Central memory CD4-positive, alpha-beta T cell (primary cell): ENCODE measurements at places on chromosomes 1 and 21.

DNA sequence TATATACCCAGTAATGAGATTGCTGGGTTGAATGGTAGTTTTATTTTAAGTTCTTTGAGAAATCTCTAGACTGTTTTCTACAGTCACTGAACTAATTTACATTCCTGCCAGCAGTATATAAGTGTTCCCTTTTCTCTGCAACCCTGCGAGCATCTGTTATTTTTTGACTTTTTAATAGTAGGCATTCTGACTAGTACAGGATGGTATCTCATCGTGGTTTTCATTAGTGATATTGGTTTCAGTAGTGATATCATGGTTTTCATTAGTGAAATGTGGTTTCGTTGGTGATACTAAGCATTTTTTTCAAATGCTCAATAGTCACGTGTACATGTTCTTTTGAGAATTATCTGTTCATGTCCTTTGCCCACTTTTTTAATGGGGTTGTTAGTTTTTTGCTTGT, 316.8 kb downstream of the PTBP2 start:
- DNase-seq = no peak

GRCh38 chr1:1356796-1357401, 1.5 kb downstream of the MXRA8 start:
- DNase-seq = no peak

DNA sequence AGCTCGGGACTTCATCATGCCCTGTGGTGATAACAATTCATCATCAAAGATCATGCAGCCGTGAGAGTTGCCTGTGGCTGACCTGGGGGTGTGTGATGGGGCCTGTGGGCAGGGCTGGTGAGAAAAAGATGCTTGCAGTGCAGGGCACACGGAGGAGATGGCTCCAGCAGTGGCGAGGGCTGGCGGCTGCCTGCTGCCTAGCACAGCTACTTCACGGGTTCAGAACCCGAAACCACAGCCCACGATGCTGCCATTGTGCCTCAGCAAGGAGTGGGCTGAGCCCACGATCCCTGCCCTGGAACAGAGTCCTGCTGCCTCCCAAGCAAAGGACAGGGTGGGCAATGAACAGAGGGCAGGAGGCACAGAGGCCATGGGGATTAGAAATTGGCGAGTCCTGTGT, 631 bp upstream of the KRTAP10-9 start:
- DNase-seq = no peak

DNA sequence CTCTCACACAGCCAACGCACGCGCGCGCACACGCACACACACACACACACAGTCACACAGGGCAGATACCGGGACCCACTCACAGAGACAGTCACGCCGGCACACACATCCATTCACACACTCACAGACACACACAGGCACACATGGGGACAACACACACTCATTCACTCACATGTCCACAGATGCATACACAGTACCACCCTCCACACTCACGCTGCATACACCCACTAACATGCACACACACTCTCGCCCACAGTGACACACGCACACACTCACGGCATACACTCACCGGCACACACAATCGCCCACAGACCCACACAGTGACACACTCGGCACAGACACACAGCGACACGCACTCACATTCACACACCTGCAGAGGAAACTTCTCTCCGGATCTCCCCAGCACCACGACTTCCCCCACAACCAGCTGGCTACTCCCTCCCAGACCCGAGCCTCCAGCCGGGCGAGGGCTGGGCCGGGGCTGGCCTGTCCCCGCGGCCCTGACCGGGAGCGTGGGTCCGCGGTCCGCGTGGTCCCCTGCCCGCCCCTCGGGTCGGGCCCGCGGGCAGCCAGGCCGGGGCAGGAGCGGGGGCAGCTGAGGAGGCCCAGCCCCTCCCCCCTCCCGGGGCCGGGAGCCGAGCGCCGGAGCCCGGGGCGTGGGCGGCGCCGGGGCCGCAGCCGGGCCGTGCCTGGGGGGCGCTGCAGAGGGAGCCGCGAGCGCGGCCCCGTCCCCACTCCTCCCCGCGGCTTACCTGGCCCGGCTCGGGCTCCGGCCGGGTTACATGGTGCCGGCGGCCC, 552 bp downstream of the DLGAP3 start:
- no peak for DNase-seq

- no peak for DNase-seq
Observed at GRCh38 chr1:240005997-240006650, 85.6 kb upstream of the FMN2 start.

DNA sequence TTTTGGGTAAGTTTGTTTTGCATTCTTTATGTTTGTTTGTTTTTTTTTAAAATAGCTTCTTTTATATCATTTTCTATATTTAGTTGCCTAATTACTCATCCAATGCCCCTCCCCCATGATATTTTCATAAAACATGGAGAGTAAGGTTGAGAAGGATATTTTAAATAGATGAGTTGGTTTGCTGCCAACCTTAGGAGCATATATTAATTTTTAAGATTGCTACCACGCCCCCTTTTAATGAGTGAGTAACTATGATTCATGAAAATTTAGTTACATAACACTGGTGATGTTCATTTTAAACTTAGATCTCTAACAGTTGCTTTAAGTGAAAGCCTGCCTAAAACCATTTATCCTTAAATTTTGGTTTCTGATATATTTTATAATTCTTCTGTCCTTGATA, 18.7 kb downstream of the TMEM50A start:
- DNase-seq = no peak

DNA sequence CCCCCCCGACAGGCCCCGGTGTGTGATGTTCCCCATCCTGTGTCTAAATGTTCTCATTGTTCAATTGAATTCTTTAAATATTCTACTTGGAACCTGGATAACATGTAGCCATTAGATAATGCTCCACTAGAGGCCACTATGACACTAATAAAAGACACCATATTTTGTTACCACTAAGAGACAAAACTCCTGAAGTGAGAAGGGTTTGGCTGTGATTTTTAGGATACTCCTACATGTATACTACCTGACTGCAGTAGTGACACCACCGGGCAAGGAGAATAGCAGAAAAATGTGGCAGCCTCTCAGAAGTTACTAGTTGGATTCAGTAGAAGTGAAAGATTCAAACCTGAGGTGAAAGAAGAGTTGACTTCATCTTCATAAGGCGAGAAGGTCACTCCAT, 36.0 kb downstream of the F5 start:
- DNase-seq = peak; percentile 38

- DNase-seq = no peak
Observed at GRCh38 chr1:214952648-214953047, 129.9 kb upstream of the KCNK2 start.

DNA sequence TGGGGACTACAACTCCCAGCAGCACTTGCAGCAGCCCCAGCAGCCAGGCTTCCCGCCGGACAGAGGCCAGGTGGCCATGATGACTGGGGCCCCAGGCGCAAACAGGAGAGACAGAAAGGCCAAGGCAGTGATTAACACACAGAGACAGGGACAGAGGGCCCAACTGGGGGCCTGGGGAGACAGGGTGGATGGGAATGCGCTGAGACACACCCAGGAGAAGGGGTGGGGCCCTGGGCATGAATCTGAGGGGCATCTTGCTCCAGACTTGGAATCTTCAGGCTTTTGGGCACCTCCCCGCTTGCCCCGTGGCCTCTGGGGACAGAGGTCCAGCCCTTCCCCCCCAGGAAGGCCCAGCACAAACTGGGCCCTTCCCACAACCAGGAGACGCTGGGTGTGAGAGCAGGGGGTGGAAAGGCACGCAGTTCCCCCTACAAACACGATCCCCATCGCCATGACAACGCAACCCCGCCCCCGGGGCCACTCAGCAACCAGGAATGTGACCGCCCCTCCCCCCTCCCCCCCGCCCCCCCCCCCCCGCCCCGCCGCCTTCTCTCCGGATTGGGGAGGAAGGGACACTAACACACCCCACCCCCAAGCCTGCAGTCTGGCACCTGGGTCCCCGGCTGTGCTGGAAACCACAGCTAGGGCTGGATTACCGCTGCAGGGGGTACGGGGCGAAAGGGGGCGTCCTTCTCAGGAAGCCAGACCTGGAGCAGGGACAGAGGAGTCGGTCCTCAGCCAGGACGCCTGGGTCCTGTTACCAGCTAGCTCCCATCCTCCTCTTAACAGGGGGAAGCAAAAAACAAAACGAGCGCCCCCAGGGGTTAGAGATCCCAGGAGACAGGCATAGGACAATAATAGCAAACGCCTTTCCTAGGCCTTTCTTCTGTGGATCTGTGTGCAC, 4.5 kb downstream of the HDGF start:
- DNase-seq = peak; percentile 42

- no peak for DNase-seq
Observed at GRCh38 chr1:7768583-7768982, 2.5 kb upstream of the VAMP3 start.

DNA sequence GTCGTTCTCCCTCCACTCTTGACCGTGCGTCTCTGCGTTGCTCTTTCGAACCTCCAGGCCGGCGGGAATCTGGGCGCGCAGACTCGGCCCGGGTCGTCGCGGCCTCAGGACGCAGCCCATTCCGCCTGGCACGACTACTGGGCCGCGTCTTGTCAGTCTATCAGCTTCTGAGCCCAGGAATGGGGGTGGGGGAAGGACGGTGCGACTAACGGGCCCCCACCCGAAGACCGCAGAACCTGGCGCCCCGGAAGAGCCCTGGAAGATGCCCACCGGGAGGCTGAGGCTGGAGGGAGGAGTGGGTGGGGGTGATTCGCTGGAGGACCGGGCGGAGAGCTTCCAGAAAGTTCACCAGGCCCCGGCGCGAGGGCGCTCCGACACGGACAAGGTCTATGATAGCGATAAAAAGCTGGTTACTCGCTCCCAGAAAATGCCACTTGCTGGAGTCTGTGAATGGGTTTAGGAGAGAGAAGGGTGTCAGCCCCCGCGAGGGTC, 1.7 kb upstream of the DMRTA2 start:
- no peak for DNase-seq

DNA sequence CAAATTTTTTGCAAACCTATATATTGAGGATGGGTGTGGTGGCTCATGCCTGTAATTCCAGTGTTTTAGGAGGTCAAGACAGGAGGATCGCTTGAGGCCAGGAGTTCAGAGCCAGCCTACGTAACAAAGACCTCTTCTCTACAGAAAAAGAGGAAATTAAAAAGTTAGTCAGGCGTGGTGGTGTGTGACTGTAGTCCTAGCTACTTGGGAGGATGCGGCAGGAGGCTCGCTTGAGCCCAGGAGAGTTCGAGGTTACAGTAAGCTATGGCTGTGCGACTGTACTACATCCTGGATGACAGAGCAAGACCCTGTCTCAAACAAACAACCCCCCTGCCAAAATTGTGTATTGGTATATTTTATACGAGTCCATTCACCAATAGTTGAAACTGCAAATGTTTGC, 589.7 kb downstream of the DPYD start:
- DNase-seq = no peak

GRCh38 chr1:51070640-51071039, 31.4 kb upstream of the C1orf185 start:
- no peak for DNase-seq

DNA sequence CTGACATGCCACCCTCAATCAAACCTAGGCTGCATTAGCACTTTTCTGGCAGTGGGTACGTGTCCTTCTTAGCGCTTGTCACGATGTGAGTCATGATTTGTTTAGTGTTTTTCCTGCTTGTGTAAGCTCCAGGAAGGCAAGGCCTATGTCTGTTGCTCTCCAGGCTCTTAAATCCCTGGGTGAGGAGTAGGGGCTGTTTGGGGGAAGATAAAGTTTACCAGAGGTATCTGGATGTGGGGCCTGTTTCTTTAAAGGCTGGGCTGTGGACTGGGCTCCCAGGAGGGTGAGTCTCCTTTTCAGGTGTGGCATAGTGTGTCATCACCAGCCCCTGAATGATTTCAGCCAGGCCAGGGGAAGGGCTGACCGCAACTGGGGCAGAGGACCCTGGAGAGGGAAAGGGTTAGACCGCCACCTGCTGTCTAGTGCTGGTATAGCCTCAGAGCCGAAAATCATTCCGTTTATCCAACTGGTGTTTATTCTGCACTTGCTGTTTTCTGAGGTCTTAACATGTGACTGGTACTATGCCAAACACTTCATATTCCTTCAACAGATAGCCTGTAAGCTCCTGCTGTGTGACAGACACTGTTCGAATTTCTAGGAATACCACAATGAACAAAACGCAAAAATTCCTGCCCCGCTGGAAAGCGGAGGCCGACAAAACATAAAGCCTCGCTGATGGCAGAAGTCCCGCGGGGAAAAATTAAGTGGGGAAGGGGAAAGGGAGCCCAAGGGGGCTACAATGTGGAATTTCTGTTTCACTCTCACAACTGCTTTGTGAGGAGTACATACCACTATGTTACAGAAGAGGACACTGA, 9.7 kb downstream of the SERINC2 start:
- peak; percentile 32 for DNase-seq

DNA sequence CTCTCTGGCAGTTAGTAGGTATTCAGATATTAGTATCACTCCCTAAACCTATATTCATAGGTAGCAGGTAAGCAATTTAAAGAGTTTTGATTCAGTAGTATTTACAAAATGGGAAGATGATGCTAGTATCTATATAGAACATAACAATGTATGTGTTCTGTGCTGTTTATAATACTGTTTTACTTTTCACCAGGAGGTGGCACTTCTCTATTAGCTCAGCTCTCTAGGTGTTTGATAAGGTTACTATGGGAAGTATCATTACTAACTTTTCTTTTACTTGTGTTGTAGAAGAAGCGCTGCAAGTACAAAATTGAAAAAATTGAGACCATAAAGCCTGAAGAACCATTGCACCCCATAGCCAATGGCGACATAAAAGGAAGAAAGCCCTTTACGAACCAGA, 49.4 kb upstream of the FASLG start:
- peak; percentile 28 for DNase-seq

DNA sequence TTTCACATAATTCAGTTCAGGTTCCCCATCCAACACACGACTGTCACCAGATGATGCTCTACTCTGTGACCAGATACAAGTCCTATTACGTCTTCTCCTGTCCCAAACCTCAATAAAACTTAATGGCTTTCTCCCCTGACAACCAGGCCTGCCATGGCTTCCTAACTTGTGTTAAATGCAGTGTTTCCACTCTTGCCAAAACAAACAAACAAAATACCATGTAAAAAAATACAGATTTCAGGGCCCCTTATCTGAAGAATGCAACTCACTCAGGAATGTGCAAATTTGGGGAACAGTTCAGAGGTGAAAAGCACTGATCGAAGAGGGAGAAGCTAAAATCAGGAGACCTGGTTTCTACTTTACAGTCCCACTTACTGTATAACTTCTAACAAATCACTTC, 863 bp upstream of the NUF2 start:
- no peak for DNase-seq

- no peak for DNase-seq
Observed at GRCh38 chr1:246695136-246695535, 29.1 kb upstream of the SCCPDH start.

DNA sequence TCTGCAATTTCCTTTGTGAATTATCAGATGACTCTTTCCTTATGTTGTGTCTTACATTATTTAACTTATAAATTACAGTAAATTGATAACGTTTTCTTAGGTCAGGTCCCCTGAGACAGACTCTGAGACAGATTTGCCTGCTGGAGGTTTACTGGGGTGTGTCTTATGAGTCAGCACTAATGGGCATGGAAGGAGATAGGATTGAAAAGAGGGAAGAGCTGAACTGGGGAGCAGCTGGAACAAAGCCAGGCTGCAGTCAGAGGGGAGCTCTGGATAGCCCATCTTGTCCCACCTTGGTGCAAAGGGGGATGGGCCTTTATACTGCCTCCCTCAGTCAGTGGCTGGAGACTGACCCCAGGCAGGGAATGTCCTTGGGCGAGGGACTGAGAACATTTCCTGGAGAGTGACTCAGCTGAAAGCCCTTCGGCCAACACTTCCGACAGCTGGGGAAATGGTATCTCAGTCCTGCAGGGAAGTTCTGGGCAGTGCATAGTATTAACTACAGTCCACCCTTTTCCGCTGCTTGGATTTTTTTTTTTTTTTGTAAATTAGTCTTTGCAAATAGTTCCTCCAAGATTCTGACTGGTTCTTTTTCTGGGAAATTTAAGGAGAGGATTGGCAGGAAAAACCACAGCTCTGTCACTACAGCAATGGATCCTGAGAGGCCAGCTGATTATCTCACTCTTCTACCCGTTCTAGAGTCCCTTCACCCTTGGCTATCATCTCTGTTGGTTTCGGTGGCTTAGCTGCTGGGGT, 39.1 kb upstream of the CDC42BPA start:
- no peak for DNase-seq
